ENCODE measurements at places on chromosomes 11 and 22. TPM values are rescaled to one million over a fixed set of nuclear protein-coding genes. Genes with fewer than 3 reads are reported as not detected.
A peak's percentile ranks its signal among the peaks of the same experiment; 100 is the strongest.

DNA sequence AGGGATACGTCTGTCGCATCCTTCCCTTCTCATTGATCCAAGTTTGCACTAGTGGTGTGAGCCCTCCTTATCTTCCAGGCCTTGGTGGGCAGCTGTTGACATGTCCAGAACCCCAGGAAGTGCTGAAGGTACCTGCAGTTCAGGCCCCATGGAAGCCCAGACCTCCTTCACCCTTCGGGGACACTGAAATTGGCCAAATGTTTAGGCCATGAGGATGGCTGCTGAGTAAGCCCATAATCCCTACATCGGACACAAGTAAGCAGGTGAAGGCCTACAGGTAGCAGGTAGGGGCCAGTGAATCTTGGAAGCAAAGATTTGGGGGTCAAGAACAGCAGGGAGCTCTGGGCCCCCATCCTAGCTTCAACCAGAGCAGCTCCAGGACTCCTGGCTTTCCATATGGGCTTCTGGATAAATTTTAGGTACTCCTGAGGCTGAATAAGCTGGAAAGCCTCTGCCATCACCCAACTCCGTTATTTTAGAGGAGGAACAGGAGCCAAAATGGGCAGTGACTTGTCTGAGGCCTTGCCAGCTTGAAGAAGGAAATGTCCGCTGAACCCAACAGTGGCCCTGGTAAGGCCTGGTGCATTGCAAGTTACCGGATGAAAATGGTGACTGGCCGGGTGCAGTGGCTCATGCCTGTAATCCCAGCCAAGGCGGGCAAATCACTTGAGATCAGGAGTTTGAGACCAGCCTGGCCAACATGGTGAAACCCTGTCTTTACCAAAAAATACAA is 45.2 kb downstream of the MORC2 start:
- no peak for DNase-seq

Gene B4GALNT4
- not detected for total RNA-seq

- DNase-seq, result no peak
Observed at GRCh38 chr11:69656536-69657455, 15.8 kb downstream of the CCND1 start.

DNA sequence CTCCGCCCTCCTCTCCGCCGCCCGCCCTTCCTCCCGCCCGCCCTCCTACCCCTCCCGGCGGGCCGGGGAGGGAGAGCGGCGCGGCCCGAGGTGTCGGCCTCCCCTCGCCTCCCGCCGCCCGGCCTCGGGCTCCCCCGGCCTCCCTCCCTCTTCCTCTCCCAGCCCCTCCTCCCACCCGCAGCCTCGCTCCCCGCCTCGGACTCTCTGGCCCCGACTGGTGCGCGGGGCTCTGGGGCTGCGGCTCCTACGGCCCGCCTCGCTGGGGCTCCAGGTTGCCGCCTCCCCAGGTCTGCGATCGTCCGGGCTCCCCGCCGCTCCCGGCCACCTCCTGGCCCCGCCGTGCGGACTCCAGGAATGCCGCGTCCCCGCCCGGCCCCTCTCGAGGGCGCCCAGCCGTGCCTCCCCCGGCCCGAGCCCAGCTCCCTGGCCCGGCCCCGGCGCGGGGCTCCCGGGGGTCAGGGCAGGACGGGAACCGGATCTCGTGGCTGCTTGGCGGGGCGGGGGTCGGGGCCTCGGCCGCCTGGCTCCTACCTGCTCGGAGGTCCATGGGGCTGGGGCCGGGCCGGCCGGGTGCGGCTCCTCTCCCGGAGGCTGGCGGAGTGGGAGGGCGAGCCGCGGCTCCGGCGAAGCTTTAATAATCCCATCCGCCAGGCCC is at the start of gene CLCF1:
Gene CLCF1, minus strand, starts transcription at position 606 of the 655 bp plus-strand sequence. Its CDS starts 59 bp downstream, at position 547.
- DNase-seq, result no peak

- DNase-seq, result no peak
Observed at GRCh38 chr11:123509737-123510578, 79.9 kb downstream of the GRAMD1B start.

DNA sequence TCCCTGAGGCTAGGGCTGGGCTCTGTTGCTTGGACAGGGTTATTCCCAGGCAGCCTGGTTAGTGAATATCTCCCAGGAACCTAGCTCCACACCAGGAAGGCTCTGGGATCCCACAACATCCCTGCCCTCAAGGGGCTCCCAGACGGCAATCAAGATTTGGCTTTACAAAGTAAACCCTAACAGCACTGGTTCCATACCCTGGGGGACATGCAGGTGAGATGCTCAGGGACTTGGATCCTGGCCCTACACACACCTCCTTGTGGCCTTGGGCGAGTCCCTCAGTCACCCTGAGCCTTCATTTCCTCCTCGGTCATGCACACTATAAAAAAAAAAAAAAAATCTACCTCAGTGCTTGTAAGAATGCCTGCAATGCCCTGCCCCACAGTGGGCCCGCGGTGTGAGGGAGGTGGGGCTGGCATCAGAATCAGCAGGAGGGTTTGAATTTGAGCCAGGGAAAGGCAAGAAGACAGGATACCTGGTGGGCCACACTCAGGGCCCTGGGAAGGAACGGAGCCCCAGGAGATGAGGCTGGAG is 86.3 kb downstream of the MORC2 start:
- DNase-seq, result no peak

- DNase-seq, result no peak
Observed at GRCh38 chr11:1221848-1222311, 986 bp upstream of the MUC5B start.

GRCh38 chr11:122168218-122168617 is 52.2 kb upstream of the BLID start:
- no peak for DNase-seq

Gene USH1C
- total RNA-seq, result not detected

DNA sequence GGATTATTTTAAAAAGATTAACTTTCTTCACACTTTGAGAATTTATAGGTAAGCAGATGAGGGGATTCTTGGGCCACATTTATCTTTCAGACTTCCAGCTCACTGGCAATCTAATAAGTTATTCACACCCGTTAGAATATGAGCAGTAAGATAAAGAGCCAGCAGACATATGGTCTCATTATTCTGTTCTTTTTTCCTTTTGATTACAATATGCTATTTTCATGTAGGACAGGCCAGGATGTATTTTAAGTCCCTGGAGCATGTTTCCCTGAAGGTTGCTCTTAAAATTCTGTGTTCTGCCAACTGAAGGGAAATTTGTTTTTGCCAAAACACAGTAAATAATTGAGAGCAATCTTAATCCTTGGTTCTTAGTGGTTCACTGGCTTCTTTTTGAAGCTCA is 22.2 kb downstream of the PDHX start:
- no peak for DNase-seq

DNA sequence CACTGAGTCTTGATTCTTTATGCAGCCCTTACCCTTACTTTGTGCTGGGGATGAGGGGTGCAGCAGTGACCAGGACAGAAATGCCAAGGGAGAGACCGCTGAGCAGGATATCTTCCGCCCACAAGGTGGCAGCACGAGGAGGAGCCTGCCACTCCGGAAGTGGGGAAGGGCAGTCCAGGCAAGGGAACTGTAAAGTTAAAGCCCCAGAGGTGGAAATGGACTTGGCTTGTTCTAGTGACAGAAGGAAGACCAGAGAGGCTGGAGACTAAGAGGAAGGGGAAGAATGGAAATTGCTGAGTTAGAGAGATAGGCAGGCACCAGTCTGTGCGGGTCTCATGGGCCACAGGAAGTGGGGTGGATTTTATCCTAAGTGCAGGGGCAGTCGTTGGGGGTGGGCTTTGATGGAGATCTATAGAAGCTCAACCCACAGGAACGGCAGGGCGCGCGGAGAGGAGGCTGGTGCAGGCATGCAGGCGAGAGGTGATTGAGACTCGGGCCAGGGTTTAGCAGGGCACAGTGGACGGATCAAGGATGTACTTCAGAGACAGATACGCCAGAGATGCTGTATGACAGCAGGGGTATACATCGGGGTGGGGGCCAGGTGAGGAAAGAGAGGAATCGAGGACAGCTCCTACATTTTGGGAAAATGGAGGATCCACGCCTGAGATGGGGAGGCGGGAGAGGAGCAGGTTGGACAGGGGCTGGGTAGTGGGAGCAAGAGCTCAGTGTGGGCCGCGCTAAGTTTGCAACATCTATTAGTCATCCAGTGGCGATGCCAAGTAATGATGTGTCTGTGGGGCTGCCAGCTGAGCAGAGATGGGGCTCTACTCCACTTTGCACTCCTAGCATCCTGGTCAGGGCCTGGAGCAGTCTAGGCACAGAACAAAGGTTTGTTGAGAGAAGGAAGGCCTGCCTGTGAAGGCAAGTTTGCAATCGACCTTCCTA is 3.3 kb upstream of the GRK2 start:
- DNase-seq, result peak; percentile 74

GRCh38 chr11:44267750-44268613 is 42.0 kb downstream of the ALX4 start:
- DNase-seq, result no peak

DNA sequence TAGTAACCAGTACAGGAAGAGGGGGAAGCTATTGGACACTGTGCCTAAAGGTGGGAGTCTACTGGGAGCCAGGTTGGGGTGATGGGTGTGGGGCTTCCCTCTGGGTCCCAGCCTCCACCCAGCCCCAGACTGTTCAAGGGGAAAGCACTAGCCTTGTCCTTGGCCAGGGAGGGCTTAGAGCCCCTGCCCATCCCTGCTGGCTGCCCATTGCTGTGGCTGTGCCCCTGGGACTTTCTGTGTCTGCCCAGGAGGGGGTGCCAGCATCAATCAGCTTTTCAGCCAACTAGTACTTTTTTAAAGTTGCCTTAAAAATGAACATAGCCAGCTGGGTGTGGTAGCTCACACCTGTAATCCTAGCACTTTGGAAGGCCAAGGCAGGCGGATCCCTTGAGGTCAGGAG is 19.9 kb downstream of the INCENP start:
- DNase-seq, result no peak

Gene MRGPRX3
- total RNA-seq, result not detected

DNA sequence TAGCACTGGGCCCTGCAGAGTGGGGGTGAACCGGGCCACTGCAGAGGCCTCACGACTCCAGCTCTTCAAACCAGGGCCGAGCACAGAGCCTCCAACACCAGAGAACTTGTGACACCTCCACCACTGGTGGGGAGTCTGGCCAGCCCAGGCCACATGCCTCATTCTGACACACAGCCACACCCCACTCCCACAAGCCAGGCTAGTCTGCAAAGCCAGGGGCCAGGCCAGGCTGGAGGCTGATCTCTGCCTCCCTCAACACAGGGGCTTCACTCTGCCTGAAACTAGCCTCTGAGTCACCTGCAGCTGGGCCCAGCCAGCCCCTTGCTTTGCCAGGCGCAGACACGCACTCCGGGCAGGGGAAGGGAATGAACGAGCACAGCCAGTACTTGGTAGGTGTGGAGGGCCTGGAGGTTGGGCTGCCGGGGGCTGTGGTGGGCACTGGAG is 102.9 kb downstream of the MED15 start:
- DNase-seq, result no peak

GRCh38 chr11:105689631-105690030 is 79.8 kb downstream of the GRIA4 start:
- no peak for DNase-seq

GRCh38 chr11:34836958-34837856 is 79.0 kb downstream of the APIP start:
- DNase-seq, result no peak

- DNase-seq, result no peak
Observed at GRCh38 chr11:82890936-82891335, 9.3 kb downstream of the PRCP start.

GRCh38 chr11:6968816-6969215 is 42.6 kb downstream of the ZNF215 start:
- DNase-seq, result no peak

- no peak for DNase-seq
Observed at GRCh38 chr22:19343470-19343869, 52.0 kb upstream of the CLTCL1 start.

DNA sequence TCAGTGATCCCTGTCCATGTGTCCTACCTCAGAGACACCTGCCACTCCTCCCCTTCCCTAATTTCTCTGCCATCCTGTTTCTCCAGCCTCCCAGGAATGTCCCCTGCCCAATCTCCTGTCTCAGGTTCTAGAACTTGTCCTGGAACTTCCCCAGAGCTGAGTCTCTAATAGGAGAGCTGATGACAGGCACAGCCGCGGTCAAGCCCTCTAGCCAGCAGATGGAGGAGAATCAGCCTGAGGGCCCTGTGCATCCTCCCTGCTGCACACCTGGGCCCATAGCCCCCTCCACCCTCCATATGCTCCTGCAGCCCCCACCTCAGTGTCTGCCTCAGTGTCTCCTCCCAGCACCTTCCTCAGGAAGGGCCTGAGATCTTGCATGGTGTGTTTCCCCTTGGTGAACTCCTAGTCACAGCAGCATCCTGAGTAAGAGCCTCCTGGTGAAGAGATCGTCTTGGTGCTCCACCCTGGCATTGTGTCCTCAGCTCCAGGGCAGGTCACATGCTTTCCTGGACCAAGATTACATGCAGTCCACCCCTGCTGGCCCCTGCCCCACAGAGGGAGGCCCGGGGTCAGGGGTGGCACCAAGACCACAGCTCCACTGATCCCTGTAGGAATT is 43.9 kb upstream of the VPREB1 start:
- no peak for DNase-seq

Gene NNMT
- 968 TPM for total RNA-seq

Gene LRRC10B
- total RNA-seq, result 0.13 TPM

- peak; percentile 11 for DNase-seq
Observed at GRCh38 chr11:66850588-66851238, 6.2 kb upstream of the LRFN4 start.

Gene CD82
- 13.6 TPM for total RNA-seq

Gene APLP2
- 82.6 TPM for total RNA-seq

DNA sequence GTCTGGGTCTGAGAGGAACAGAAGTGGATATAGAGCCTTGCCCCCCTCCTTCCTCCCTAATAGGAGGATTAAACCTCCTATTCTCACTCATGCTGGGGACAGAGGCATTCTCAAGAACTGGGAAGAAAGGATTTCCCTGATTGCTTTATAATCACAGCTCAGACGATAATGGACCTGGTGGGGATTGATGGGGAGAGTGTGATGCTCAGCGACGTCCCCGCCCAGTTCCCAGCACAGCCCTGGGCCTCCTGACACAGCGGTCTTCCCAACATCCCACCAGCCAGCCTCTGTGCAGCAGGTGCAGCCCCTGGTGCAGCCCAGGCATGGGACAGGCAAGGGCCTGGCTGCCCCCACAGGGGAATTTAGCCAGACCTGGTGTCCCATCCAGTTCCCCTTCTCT is 28.4 kb downstream of the TRIM29 start:
- no peak for DNase-seq

Gene GTPBP1
- total RNA-seq, result 38.5 TPM

DNA sequence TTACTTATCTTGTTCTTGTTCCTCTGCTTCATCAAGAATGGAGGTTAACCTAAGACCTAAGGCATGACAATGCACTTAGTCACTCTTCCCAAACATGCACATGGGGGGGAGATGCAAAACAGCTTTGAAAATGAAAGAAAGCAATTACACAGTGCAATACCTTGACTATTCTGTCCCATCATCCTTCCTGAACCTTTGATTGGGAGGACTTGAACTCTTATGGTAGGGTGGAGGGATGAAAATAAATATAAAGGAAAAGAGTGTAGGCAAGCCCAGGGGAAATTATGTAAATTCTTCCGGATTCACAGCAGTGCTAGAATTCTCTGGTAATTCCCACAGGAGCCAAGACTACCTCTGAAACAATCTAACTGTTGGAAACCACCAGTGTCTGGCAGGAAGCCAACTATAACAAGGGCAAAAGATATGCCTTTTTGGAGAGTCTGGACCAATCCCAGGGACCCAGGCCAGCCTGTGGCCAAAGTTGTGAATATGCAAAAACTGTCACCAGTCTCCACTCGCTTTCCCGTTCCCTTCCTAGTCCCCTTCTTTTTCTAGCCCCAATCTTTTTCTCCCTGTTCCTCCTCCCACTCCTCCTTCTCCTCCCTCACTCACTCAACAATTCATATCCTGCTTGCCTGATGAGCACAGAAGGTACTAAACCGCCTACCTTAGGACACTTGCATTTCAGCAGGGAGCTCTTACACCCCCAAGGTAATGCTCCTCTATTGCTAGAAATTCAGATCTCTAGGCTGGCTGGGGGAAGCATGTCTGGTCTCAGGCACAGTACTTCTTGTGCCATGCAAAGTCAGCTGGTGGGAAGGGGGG is 2.5 kb upstream of the RCN1 start:
- DNase-seq, result no peak

Measured in gastrocnemius medialis (tissue), 4 donors.